Type B pancreatic cell (in vitro differentiated cells): ENCODE measurements at places on chromosomes 1 and 21. TPM values are rescaled to one million over a fixed set of nuclear protein-coding genes. Genes with fewer than 3 reads are reported as not detected.

GRCh38 chr1:77175230-77175844 is 43.9 kb downstream of the PIGK start:
- no peak overlapping the region for H3K4me3 ChIP-seq
- no peak for DNase-seq
- peaks cover 17% of the 10 kb centered on the region for H3K36me3 ChIP-seq
- H3K27me3 ChIP-seq, result no peaks in the 10 kb centered on the region
- H3K4me1 ChIP-seq, result no peaks in the 10 kb centered on the region

The PROK1 gene
- total RNA-seq, result 0.29 TPM in 2 replicates

The CFHR5 gene
- not detected in 2 replicates for total RNA-seq

- no peak overlapping the region for H3K4me3 ChIP-seq
- peaks cover 18% of the 10 kb centered on the region for H3K4me1 ChIP-seq
- H3K36me3 ChIP-seq, result peaks cover 13% of the 10 kb centered on the region
- H3K27me3 ChIP-seq, result no peaks in the 10 kb centered on the region
These were observed 76.1 kb upstream of the HOOK1 start for GRCh38 chr1:59738591-59739015.

DNA sequence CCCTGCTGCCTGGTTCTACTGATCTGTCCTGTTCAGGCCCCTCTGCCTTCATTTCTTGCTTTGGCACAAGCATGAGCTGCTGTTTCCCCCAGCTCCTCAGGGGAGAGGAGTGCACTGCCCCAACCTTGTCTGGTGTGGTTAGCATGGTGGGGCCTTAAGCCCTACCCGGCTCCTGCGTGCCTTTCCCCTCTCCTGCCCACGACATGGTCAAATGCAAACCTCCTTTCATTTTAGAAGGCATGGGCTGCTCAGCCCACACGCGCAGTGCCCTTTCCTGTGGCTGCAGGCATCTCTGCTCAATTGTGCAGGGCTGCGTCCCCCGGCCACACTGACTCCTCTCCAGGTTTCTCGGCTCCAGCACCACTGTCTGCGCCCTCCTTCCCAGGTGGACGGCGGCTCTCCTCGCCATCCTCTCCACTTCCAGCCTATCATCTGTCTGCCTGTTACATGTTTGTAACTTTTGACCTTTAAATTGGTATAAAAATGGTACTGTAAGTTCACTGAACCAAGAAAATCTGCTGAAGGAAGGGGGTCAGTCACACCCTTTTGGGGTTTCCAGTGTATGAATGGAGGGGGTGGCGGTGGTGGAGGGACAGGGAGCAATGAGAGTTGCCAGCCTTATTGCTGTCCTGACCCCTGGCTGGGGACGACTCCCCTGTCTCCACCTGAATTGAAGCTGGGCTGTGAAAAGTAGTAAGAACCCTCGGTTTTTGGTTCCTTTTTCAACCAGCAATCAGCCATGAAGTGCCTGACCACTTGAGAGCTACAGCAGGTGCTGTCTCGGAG is 5.1 kb downstream of the PDE9A start:
- peaks cover 28% of the 10 kb centered on the region for H3K4me1 ChIP-seq
- H3K27me3 ChIP-seq, result peaks cover 18% of the 10 kb centered on the region
- peaks cover 5% of the 10 kb centered on the region for H3K36me3 ChIP-seq
- peak overlapping the region; percentile 51 for H3K27ac ChIP-seq
- peak overlapping the region; percentile 62 for H3K4me3 ChIP-seq
- no peak for DNase-seq

GRCh38 chr1:75170981-75171380 is 36.8 kb downstream of the LHX8 start:
- H3K4me1 ChIP-seq, result no peaks in the 10 kb centered on the region
- H3K4me3 ChIP-seq, result no peak overlapping the region
- peaks cover 6% of the 10 kb centered on the region for H3K27me3 ChIP-seq
- no peak for DNase-seq

DNA sequence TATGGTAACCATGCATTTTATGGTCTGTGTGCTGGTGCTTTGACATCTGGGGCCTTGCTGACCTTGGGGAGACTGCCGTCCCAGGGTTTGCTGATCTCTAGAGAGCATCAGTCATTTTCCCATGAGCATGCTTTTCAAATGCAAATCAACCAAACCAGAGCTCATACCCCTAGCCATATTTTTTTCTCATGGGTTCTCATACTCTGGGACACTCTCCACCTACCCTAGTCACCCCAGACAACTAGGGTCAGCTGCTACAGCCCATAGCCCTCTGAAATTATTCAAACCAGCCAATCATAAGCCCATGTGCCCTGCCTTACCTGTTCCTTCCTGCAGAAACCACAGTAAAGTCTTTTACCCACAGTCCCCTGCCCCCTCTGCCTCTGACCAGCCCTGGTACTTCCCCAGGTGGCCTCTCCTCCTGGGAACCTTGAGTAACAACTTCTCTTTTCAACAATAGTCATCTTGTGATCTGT is 132.0 kb downstream of the MAP3K21 start:
- no peaks in the 10 kb centered on the region for H3K36me3 ChIP-seq
- no peak overlapping the region for H3K27ac ChIP-seq
- DNase-seq, result no peak
- peaks cover 4% of the 10 kb centered on the region for H3K27me3 ChIP-seq
- H3K4me1 ChIP-seq, result peaks cover 12% of the 10 kb centered on the region

The SLC35D1 gene
- total RNA-seq, result 10.0 and 13.0 TPM in 2 replicates

DNA sequence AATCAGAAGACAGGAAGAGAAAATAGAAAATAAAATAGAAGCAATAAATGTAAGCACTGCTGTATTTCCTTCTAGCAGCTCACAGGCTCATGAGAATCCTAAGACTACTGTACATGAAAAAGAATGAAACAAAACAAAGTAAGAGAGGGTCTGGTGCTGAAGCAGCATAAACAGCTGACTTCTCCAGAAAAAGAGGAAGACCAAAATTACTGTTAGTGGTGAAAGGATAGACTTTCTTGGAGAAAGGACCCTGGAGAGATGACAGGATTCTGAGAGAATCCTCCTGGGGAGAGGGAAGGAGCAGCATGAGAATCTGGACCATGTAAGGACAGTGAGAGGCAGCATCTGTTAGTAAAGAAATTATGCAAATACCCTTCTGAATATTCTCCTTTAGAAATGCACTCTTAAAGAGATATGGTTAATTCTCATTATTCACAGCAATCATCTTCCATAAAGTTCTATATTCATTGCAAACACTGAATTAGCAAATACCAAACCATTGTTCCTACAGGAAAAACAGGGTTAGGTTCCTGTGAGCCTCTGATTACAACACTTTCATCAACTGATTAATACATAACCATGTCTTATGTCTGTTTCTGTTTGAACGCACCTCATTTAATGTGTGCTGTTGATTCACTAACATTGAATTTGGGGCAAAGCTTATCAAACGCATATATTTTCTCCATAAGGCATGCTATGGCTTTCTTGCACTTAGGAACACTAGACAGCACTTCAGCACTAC is 17.0 kb downstream of the SLC25A24 start:
- no peak for DNase-seq
- H3K4me1 ChIP-seq, result no peaks in the 10 kb centered on the region
- no peaks in the 10 kb centered on the region for H3K27me3 ChIP-seq
- H3K36me3 ChIP-seq, result peaks cover 62% of the 10 kb centered on the region
- peak overlapping the region; percentile 25 for H3K27ac ChIP-seq

The LEFTY2 gene
- not detected in 2 replicates for total RNA-seq

- H3K27ac ChIP-seq, result peak overlapping the region; percentile 79
- no peak for DNase-seq
- H3K4me1 ChIP-seq, result peaks cover 38% of the 10 kb centered on the region
- H3K27me3 ChIP-seq, result no peaks in the 10 kb centered on the region
These were observed 456 bp upstream of the SMYD2 start for GRCh38 chr1:214280386-214281020.
